ENCODE measurements at places on chromosomes 16 and 17. TPM values are rescaled to one million over a fixed set of nuclear protein-coding genes. Genes with fewer than 3 reads are reported as not detected.
A peak's percentile ranks its signal among the peaks of the same experiment; 100 is the strongest.

DNA sequence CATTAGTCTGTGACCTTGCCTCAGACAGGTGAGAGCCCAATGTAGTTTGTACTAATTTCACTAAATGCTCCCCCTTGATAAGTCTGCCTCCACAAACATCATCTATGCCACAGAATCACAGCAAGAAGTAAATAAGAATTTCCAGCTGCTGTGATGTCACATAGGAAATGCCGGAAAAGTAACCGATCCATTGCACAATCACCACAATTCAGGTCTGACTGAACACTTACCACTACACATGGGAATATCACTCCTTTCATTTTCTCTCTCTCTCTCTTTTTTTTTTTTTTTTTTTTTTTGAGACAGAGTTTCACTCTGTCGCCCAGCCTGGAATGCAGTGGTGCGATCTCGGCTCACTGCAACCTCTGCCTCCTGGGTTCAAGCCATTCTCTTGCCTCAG lies 79.0 kb upstream of the CDH11 start:
- H3K27ac ChIP-seq: no peak overlapping the region
- no peaks in the 10 kb centered on the region for H3K27me3 ChIP-seq
- H3K36me3 ChIP-seq: no peaks in the 10 kb centered on the region
- DNase-seq: no peak
- H3K4me3 ChIP-seq: no peak overlapping the region
- H3K4me1 ChIP-seq: no peaks in the 10 kb centered on the region

Gene PSME3IP1
- 104 TPM for total RNA-seq

DNA sequence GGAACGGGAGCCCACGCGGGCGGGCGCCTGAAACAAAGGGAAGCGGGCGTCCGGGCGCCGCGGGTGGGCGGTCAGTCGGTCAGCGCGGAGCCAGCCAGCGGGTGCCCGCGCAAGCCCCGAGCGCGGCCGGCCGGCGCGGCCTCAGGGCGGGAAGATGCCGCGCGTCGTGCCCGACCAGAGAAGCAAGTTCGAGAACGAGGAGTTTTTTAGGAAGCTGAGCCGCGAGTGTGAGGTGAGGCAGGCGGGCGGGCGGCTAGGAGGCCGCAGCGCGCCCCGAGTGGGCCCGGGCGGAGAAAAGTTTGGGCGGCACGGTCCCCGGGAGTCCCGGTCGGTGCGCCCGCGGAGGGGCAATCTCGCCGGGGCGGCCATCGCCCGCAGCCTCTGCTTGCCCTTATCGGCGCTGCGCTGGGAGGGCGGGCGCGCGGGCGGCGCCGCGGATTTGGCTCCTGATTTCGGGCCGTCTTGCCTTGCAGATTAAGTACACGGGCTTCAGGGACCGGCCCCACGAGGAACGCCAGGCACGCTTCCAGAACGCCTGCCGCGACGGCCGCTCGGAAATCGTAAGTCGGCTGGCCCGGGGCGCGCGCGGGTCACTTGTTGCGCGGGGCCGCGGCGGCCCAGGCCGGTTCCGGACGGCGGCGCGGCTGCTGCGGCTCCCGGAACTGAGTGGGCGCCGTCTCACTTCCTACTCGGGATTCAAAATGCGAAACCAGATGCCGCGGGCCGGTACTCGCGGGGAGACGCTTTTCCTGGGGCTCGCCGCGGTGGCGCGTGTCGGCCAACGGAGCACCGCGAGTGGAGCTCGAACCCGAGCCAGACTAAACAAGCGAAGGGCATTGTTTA lies 526 bp downstream of the CBFB start:
- no peaks in the 10 kb centered on the region for H3K27me3 ChIP-seq
- peaks cover 2% of the 10 kb centered on the region for H3K36me3 ChIP-seq
- DNase-seq: no peak
- H3K27ac ChIP-seq: peak overlapping the region; percentile 82

Gene SSTR5
- 0.14 TPM for total RNA-seq

GRCh38 chr17:72618001-72618509 lies 474.4 kb downstream of the SLC39A11 start:
- no peak overlapping the region for H3K27ac ChIP-seq
- peak; percentile 92 for DNase-seq
- H3K4me3 ChIP-seq: peak overlapping the region; percentile 33
- no peaks in the 10 kb centered on the region for H3K36me3 ChIP-seq
- H3K4me1 ChIP-seq: peaks cover 71% of the 10 kb centered on the region

Gene C17orf113
- 1.1 TPM for total RNA-seq

DNA sequence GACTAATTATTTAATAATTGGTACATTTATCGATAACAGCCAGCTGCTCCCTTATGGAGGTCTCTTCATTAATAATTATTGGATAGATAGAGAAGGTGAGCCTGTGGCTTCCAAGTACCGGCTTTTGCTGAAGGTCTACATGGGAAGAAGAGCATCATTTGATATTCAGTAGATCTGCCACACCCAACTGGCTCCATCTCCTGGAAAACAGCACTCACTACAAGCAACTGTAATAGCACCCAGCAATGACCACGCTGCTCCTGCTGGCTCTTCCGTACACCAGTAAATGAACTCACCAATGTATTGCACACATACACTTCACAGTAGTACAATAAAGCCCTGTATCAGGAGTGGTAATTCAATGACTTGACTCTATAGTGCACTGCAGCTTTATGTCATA lies 19.5 kb downstream of the MARVELD3 start:
- H3K4me1 ChIP-seq: no peaks in the 10 kb centered on the region
- no peak overlapping the region for H3K27ac ChIP-seq

- H3K27ac ChIP-seq: no peak overlapping the region
- peaks cover 19% of the 10 kb centered on the region for H3K4me1 ChIP-seq
- peaks cover 2% of the 10 kb centered on the region for H3K36me3 ChIP-seq
Observed at GRCh38 chr17:82841921-82842596, 2.2 kb upstream of the ZNF750 start.

GRCh38 chr17:62933501-62934385 lies 32.3 kb upstream of the TANC2 start:
- no peaks in the 10 kb centered on the region for H3K36me3 ChIP-seq
- DNase-seq: no peak
- no peak overlapping the region for H3K4me3 ChIP-seq
- no peaks in the 10 kb centered on the region for H3K4me1 ChIP-seq
- no peak overlapping the region for H3K27ac ChIP-seq

GRCh38 chr17:17805575-17805974 lies 31.2 kb downstream of the SREBF1 start:
- H3K27ac ChIP-seq: peak overlapping the region; percentile 47
- H3K27me3 ChIP-seq: no peaks in the 10 kb centered on the region
- no peak for DNase-seq
- no peak overlapping the region for H3K4me3 ChIP-seq
- H3K36me3 ChIP-seq: peaks cover 11% of the 10 kb centered on the region

- no peaks in the 10 kb centered on the region for H3K36me3 ChIP-seq
- H3K27ac ChIP-seq: no peak overlapping the region
- H3K4me3 ChIP-seq: no peak overlapping the region
Observed at GRCh38 chr17:63075969-63076368, 109.9 kb downstream of the TANC2 start.

Gene MT1A
- total RNA-seq: 14.0 TPM

DNA sequence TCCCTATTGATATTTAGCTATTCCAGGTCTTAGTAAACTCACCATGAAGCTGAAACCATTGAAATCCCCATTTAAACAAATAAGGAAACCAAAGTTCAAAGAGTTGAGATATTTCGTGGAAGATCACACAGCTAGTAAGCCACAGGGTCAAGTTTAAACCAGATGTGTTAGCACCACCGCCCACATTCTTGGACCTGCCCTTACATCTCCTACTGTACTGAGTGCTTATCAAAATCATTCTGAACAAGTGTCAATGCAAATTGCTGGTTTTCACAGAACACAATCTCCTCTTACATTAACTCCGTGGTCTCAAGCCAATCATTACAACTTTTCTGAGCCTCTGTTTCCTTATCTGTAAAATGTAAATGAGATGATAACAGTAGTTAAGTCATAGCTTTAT lies 676.2 kb downstream of the CDH11 start:
- no peak overlapping the region for H3K27ac ChIP-seq
- H3K36me3 ChIP-seq: no peaks in the 10 kb centered on the region
- H3K4me1 ChIP-seq: no peaks in the 10 kb centered on the region

GRCh38 chr16:88602091-88602490 lies 31.9 kb downstream of the ZC3H18 start:
- peaks cover 30% of the 10 kb centered on the region for H3K4me1 ChIP-seq
- H3K4me3 ChIP-seq: no peak overlapping the region
- DNase-seq: no peak
- no peaks in the 10 kb centered on the region for H3K27me3 ChIP-seq

GRCh38 chr16:12876778-12877177 lies 24.6 kb upstream of the SHISA9 start:
- H3K4me3 ChIP-seq: no peak overlapping the region
- no peaks in the 10 kb centered on the region for H3K36me3 ChIP-seq
- no peak for DNase-seq
- no peaks in the 10 kb centered on the region for H3K4me1 ChIP-seq
- no peaks in the 10 kb centered on the region for H3K27me3 ChIP-seq
- no peak overlapping the region for H3K27ac ChIP-seq

Gene MRPL12
- 39.1 TPM for total RNA-seq

GRCh38 chr17:4293572-4293971 lies 29.8 kb upstream of the ANKFY1 start:
- no peaks in the 10 kb centered on the region for H3K4me1 ChIP-seq
- DNase-seq: no peak
- no peak overlapping the region for H3K27ac ChIP-seq
- no peaks in the 10 kb centered on the region for H3K27me3 ChIP-seq

- H3K4me3 ChIP-seq: peak within 1 kb of the TSS; percentile 85
- peaks cover 50% of the 10 kb centered on the region for H3K4me1 ChIP-seq
- no peaks in the 10 kb centered on the region for H3K36me3 ChIP-seq
- peak; percentile 85 for DNase-seq
- peak within 1 kb of the TSS; percentile 73 for H3K27ac ChIP-seq
Observed at GRCh38 chr17:7444682-7445618, at the start of gene CHRNB1. TSS of gene CHRNB1 (plus strand) at chr17:7445061. CDS start at chr17:7445128, 67 bp downstream.

Gene SLC5A11
- 1.7 TPM for total RNA-seq

Gene ZFHX3
- total RNA-seq: 12.3 TPM

Gene FASN
- 192 TPM for total RNA-seq

- H3K27me3 ChIP-seq: peaks cover 18% of the 10 kb centered on the region
- no peaks in the 10 kb centered on the region for H3K36me3 ChIP-seq
- no peak overlapping the region for H3K4me3 ChIP-seq
- H3K27ac ChIP-seq: no peak overlapping the region
- peaks cover 11% of the 10 kb centered on the region for H3K4me1 ChIP-seq
Observed at GRCh38 chr16:3954411-3954921, 74.0 kb upstream of the CREBBP start.

Gene ATP6V0D1
- total RNA-seq: 49.5 TPM

GRCh38 chr16:20348365-20349185 lies 3.9 kb downstream of the UMOD start:
- peaks cover 7% of the 10 kb centered on the region for H3K4me1 ChIP-seq
- H3K4me3 ChIP-seq: no peak overlapping the region
- no peaks in the 10 kb centered on the region for H3K27me3 ChIP-seq

DNA sequence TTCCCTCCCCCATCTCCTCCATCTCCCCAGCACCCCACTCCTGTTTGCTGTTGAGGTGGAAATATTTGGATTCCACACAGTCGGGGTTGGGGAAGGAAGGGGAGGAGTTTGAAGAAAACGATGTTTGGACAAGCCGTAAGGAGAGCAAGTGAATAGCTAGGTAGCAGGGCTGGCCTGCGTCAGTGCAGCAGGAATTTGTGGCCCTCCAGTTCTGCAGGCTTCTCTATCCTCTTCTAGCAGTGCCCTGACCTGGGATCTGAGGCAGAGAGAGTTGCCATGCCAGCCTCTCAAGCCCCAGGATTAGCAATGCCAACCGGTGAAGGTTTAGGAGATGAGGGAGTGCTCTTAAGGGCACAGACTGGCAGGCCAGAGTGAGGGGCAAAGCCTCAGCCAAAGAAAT lies 12.5 kb downstream of the TLCD2 start:
- no peak for DNase-seq
- no peaks in the 10 kb centered on the region for H3K27me3 ChIP-seq
- peaks cover 19% of the 10 kb centered on the region for H3K4me1 ChIP-seq
- H3K4me3 ChIP-seq: no peak overlapping the region
- no peak overlapping the region for H3K27ac ChIP-seq

DNA sequence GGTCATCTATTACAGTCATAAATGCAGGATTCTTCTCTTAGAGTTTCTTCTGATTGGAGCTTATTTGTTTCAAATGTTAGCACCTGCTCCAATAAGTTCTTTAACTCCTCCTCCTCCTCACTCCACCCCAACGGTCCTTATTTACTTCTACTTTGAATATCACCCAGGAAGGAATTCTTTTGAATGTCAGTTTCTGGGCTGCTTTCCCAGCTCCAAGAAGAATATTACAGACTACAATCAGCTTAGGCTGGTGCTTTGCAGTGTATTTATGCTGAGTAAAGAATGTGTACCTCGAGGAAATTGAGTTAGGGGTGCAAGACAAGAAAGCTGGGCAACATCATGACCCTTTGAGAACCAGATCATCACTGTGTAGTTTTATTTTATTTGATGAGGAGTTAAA lies 30.8 kb downstream of the MAP3K3 start:
- no peaks in the 10 kb centered on the region for H3K27me3 ChIP-seq
- DNase-seq: no peak
- no peaks in the 10 kb centered on the region for H3K4me1 ChIP-seq
- no peak overlapping the region for H3K27ac ChIP-seq
- no peak overlapping the region for H3K4me3 ChIP-seq

DNA sequence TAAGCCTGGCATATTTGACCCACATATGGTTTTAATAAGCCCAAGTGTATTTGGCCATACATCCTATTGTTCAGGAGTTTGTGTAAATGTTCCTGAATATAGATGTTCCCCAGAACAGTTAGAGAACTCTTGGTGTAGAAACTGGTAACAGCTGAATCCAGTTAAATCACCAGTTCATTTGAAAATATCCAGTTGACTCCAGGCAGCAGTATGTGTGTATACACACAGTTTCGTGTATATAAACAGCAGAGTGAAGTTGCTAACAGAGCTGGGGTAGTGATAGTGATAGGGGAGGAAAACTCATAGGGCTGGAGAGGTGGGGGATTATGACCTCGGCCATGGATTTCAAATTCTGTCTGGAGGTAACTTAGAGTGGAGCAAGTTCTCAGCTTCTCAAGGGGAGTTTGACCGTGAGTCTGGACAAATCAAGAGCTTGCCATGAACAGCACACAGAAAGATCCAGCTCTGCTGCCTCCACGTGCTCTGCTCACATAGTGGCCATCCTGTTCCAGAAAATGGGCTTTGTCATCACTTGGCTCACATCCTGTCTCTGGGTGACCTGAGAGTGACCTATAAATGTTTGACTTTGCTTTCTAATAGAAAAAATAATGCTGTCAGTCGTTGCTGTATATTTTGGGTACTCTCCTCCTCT lies 30.6 kb upstream of the MMD start:
- peak overlapping the region; percentile 58 for H3K27ac ChIP-seq
- H3K27me3 ChIP-seq: no peaks in the 10 kb centered on the region
- DNase-seq: peak; percentile 85
- H3K4me1 ChIP-seq: peaks cover 94% of the 10 kb centered on the region
- H3K4me3 ChIP-seq: no peak overlapping the region

Gene B9D1
- total RNA-seq: 27.7 TPM

Gene SCGB1C2
- total RNA-seq: not detected

DNA sequence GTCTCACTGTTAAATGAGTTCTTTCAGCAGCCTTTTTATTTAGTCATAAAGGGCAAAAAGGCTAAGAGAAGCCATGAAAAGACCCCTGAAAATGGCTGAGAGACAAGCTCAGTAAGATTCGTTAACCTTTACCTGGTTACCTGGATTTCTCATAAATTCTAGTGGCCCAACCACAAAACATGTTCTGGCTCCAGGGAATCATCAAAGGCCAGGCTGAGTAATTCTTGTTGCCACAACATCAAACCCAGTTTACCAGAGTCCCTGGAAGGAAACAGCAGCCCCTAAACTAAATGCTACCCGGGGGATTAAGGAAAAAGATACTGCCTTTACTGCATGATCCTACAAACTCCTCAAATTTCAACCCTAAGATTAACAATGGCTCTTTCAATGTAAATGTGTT lies 15.8 kb downstream of the CYTH1 start:
- no peaks in the 10 kb centered on the region for H3K27me3 ChIP-seq
- no peaks in the 10 kb centered on the region for H3K36me3 ChIP-seq
- peaks cover 65% of the 10 kb centered on the region for H3K4me1 ChIP-seq
- H3K27ac ChIP-seq: no peak overlapping the region
- DNase-seq: no peak
- H3K4me3 ChIP-seq: no peak overlapping the region

Gene CDRT15L2
- total RNA-seq: not detected

All from HepG2 (cell line).